Fibroblast of lung (primary cell): ENCODE measurements at places on chromosomes 7 and 10. TPM values are rescaled to one million over a fixed set of nuclear protein-coding genes. Genes with fewer than 3 reads are reported as not detected.

Gene SEC31B
- total RNA-seq, result 2.3 and 3.0 TPM in 2 replicates

Gene HTR7
- total RNA-seq, result 0.77 and 0.83 TPM in 2 replicates

Gene PHKG1
- 0.77 and 1.3 TPM in 2 replicates for total RNA-seq

Gene RBM17
- total RNA-seq, result 46.1 and 56.8 TPM in 2 replicates

Gene DYDC2
- total RNA-seq, result not detected in 2 replicates

Gene TAF5
- 3.0 and 4.1 TPM in 2 replicates for total RNA-seq

Gene CABCOCO1
- total RNA-seq, result 0.26 and 0.83 TPM in 2 replicates

Gene DNAH11
- total RNA-seq, result under 0.01 and 0.33 TPM in 2 replicates

Gene FAM24B
- total RNA-seq, result 4.4 and 6.8 TPM in 2 replicates

Gene ZNF727
- 1.5 and 6.4 TPM in 2 replicates for total RNA-seq

Gene GBX1
- not detected in 2 replicates for total RNA-seq

Gene HOXA4
- total RNA-seq, result 0.33 and 0.51 TPM in 2 replicates
